Dorsolateral prefrontal cortex (tissue), 122 donors: ENCODE measurements at places on chromosomes 6 and 20.

- DNase-seq = no peak
Observed at GRCh38 chr20:51036226-51036625, 13.3 kb upstream of the KCNG1 start.

DNA sequence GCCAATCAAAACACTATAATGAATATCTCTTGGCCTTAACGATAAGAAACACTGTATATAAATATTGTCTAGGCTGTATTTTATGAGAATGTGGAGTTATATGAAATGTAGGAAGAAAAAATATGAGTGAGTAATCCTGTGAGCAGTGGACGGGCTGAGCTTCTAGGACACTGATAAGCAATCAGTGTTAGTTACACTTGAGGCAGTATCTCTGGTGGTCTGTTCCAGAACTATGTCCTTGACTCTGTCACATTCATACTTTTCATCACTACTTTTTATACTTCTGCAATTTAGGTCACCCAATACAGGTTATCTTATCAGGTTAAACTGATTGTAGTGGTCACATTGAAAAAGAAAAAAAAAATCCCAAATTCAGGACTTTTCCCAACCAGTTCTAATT lies 360.4 kb downstream of the LAMA2 start:
- no peak for DNase-seq

GRCh38 chr6:123841067-123841896 lies 37.6 kb downstream of the NKAIN2 start:
- DNase-seq = no peak

DNA sequence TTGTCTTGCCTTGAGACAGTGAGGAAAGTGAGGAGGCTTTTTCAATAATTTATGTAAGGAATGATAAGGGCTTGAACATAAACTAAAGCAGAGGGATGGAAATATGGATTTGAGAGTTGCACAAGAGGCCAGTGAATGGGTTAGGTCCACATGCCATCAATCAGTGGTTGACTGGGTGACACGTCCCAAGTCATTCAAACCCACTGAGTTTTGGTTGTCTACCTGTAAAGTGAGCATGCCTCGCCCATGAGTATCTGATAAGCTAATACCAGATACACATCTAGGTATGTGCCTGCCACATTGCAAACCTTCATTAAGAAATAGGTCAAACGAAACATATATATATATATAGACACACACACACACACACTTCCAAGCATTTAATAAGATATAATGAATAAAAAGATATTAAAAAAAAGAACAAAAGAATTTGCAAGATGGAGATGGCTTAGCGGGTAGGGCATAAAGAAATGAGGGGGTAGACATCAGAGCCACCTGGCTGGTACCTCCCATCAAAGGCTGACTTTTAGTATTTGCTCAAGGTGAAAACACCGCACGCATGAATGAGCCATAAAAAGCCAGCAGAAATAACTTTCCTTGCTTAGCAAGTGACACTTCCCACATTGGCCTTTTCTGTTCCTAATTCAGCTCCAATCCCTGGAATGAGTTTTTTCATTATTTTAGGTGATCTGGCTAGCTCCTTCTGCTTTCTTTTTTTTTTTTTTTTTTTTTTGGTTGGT lies 109.1 kb upstream of the GGTLC1 start:
- DNase-seq = no peak

DNA sequence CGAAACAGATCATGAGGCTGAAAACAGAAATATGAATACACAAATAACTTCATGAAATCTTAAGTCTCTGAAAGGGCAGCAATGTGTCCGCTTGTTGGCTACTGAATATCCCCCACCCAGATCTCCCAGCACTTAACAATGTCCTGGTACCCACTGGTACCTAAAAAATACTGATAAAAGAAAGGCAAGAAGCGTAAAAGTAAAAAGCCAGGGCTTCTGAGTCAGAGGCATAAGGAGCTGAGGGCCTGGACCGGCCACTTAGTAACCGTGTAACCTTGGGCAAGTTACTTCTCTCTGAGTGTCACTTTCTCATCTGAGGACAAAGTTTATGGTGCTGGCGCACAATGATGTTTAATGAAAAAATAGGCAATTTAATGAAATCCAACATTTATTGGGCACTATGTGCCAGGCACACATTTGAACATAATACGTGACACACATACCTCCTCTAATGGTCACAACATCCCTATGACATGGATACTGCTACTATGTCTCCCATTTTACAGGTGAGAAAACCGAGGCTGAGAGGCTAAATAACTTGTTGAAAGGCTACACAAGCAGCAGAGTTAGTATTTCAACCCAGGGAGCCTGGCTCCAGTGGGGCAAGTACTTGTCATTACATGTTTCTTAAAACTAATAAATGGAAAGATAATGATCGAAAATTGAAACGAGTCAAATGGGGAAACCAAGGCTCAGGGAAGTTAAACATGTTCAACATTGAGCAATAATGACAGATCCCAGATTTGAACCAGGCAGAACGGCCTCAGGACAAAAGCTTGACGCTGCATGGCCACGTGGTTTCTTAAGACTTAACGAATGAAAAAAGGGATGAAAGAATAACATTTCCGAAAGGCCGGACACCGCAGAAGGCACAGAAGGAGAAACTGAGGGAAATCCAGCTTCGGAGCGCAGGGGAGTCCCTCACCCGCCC lies 828 bp downstream of the TP53RK start:
- DNase-seq = no peak

DNA sequence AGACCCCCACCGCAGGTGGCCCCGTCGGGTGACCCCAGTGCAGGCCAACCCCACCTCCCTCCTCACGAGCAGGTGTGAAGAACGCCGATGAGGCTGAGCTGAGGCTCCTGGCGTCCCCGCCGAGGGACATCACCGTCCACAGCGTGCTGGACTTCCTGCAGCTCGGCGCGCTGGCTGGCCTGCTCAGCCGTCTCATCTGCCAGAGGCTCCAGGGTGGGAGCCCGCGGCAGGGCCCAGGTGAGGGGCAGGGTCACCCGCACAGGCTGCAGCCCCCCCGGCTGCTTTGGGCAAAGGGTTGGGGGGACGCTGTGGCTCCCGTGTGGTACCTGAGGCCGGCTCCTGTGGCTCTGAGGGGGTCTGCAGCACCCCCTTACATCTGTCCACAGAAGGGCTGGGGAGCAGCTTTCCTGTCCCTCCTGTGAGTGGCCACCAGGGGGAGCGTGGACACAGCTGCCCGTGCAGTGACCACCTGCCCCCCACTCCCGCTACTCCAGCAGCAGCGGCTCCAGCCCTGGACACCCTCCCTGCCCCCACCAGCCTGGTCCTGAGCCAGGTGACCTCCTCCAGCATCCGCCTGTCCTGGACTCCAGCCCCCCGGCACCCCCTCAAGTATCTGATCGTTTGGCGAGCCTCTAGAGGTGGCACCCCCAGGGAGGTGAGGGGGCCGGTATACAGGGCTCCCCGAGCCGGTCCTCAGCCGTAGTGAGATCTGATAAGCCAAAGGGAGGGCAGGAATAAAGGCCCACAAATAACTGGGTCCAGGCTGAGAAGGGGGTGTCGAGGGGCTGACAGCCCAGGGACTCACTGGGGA lies 16.5 kb downstream of the COL20A1 start:
- no peak for DNase-seq

DNA sequence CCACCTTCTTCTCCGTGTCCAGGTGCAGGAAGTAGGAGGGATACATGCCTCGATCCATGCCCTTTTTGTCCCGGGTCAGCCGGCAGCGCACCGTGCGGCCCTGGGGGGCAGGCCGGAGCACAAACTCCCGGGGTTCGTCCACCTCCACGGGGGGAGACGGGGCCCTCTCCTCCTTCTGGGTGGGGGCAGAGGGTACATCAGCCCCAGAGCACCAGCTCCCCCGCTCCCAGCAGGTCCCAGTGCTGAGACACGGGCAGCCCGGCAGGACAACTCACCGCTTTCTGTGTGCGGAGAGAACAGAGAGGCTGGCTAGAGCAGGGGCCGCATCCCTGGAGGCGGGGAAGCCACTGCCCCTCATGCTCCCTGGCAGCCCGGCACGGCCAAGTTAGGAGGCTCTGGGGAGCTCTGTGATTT lies 6.7 kb downstream of the TULP1 start:
- DNase-seq = no peak

GRCh38 chr6:15283986-15284361 lies 38.1 kb downstream of the JARID2 start:
- no peak for DNase-seq

DNA sequence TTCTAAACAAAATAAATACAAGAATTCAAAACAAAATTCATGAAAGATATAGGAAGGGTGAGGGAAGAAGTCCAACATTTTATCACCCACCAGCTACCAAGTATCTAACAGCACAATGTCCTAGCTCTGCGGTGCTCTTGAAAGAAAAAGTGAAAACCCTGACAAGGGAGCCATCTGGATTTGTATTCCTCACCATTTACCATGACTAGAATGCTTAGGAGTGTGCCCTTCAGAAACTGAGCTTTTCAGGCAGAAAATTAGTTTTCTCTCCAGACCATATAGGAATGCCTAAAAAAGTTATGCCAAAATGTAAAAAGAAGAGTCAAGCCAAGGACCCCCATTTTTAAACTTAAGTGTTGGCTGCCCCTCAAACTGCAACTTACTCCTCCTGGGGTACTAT lies 4.5 kb downstream of the SNX5 start:
- DNase-seq = no peak

DNA sequence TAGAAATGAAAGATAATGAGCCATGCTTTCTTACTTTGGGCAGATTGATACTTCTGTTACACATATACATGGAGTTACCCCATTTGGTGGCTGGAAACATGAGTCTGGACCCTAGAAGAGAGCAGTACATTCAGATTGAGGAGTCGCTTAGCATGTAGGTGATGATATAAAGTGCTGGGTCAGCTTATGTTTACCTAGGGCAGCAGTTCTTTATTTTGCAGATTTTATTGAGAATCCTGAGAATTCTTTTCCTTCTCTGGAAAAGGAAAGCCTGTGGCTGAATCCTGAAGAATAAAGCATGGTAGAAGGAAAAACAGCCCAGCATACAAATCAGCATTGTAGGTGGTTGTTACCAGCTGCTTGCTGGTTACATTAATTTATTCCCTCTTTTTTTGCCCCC lies 91.2 kb downstream of the SMAP1 start:
- no peak for DNase-seq

DNA sequence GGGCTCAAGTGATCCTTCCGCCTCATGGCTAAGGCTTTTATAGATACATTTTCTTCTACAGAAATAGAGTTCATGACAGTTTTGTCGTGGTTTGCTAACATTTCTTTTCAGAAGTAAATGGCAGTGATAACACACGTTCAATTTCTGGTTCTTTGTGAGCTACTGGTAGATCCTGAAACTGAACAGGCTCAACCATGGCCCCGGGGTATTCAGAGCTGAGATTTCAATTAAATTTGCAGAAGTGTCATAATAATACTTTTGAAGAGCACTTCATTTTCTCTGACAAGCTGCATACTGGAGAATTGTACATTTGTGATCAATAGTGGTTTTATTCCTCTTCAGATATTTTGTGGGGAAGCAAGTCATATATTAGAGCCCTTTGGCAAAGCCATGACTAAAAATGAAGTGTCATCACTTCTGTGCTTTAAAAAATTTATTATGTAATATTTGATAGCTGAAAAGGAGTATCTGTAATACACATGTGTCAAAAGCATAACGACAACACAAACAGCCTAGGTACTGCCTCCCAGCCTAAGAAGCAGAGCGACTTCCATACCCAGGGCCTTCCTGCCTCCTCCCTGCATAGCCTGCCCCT lies 84.3 kb upstream of the SCP2D1 start:
- DNase-seq = no peak

DNA sequence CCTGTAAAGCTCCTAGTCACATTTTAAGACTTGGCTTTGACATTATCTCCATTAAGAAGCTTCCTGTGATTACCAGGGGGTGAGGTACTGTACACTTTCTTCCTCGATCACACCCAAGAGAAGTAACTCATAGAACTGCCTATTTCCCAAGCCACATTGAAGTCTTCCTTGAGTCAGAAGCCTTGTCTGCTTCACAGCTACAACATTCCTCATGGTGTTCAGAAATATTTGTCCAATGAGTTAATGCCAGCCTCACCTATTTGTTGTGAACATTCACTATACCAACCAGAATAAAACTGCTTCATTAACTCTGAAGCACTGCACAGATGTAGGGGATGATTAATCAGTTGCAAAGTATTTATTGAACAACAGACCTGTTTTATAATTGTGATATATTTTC lies 622.3 kb downstream of the PTPRT start:
- no peak for DNase-seq

DNA sequence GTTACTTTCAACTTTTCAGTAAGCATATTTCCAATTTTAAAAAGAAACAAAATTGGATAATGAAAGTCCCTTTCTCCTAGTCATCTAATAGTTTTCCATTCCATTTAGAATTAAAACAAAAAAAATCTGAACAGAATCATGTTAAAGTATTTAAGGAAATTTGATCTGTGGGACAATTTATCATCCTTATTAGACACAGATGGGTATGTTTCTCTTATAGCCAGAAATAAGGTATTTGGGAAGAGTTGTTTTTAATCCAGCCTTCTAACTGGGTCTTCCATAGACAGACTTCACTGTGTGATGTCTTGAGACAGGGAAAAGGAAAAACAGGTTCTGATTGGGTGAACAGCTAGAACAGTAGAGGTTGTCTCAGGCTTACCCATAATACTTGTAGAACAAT lies 39.5 kb upstream of the STXBP5 start:
- no peak for DNase-seq

- no peak for DNase-seq
Observed at GRCh38 chr6:134291156-134291555, 26.8 kb downstream of the SGK1 start.

DNA sequence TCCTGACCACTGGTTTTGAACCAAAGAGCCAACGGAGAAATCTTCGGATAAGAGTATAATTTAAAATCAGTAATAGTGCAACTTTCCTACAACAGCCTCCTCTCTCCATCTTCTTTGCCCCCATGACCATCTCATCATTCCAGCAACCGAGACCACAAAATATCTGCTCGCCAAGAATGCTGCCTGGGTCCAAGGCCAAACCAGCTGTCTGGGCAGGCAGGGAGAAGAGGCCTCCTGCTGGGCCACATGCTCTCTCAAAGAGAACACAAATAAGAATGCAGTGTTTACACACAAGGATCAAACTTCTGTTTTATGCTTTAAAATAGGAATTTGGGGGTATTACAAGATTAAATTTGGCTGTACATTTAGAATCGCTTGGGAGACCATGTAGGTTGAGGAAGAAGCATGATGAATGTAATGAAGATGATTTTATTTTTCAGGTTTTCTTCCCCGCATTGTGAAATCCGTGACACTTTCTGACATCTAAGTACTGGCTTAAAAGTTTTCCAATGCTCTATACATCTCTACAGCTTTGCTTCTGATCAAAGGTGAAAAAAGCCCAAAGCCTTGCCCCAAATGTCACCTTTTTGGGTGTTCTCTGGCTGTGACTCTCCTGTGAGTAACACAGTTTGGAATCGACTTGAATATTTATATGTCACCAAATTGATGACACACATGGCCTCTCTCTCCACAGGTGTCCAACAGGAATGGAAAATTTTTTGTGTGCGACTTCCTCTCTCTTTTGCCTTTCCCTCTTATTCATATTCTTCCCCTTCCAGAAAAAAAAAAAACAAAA lies 79.4 kb upstream of the PROKR2 start:
- DNase-seq = no peak

GRCh38 chr6:36755435-36756348 lies 58.1 kb downstream of the RAB44 start:
- DNase-seq = no peak
